ENCODE measurements at places on chromosomes 7 and 10.

GRCh38 chr10:71748671-71749191 is 24.6 kb downstream of the VSIR start:
- DNase-seq = no peak

DNA sequence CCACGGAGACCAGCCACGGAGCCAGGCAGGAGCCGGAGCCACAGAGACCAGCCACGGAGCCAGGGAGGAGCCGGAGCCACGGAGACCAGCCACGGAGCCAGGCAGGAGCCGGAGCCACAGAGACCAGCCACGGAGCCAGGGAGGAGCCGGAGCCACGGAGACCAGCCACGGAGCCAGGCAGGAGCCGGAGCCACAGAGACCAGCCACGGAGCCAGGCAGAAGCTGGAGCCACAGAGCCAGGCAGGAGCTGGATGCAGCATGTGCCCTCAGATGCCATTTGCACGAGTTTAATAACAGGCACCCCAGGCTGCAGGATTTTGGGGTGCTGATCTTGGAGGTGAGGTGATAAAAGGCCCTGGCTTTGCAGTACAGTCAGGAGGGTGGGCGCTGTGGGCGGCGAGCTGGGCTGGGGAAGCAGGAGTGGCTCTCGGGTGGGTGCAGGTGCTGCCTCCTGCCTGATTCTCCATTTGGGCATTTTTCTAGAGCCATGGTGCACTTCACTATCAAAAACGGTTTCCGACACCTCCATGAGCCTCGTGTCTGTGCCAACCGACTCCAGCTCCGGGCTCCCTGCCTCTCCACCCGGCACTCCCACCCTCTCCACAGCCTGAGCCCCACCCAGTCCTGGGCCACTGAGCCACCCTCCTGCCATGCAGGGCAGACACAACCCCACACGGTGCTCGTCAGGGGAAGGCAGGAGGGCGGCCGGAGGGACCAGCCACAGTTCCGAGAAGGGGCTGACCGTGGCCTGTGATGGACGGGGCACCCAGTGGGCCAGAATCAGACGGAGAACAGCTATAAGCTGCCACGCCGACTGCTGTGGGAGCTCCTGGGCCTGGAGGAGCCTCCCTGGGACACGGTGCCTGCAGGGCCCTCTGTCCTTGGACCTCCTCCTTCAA is 40.8 kb upstream of the NKX6-2 start:
- DNase-seq = no peak

- DNase-seq = no peak
Measured at GRCh38 chr10:16732376-16732775, 84.8 kb downstream of the RSU1 start.

- DNase-seq = peak; percentile 80
Measured at GRCh38 chr7:1458683-1459511, at the start of gene MICALL2. Gene MICALL2 (minus strand): TSS chr7:1459470. CDS start chr7:1459326, 144 bp downstream.

DNA sequence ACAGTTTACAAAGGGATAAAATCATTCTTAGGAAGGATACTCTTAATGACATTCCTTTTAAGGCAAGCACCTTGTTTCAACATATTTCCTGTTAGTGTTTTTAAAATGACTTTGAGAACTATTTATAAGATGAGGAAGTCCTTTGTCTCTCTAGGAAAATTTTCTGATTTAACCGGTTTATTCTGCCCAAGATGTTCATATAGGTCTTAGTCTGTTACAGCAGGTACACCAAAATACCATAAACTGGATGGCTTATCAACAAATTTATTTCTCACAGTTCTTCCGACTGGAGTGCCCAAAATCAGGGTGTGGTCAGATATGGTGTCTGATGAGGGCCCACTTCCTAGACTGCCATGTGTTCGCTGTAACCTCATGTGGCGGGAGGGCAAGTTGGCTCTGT is 77.9 kb downstream of the GSAP start:
- DNase-seq = no peak

- DNase-seq = peak; percentile 88
Measured at GRCh38 chr7:103660455-103661371, 214.7 kb upstream of the SLC26A5 start.

DNA sequence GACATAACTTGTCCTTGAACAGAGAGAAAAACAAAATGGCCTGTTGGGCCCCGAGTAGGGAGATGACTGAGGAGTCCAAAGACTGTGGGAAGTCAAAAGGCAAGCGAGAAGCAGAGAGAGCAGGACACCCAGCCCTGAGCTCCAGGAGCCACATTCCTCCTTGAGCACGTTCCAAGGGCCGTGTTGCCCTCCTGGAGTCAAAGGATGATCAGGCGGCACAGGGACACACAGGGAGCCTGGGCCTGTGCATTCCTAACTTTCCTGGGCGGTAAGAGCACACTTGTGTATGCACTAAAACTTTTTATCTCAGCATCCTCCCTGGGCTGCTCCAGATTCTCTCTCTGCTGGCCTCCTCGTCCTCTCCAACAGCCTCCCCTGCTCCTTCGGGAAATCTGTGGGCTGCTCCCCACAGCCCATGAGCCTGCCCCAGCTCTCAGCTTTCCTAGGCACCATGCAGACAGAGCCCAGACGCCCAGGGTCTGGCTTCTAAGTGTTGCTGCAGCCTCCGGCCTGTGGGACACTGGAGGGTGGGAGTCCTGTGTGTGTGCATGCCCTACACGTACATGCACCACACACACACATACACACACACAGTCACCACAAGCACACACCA is 281.8 kb downstream of the POU6F2 start:
- no peak for DNase-seq

GRCh38 chr7:14197280-14197679 is 207.8 kb upstream of the ETV1 start:
- DNase-seq = no peak

DNA sequence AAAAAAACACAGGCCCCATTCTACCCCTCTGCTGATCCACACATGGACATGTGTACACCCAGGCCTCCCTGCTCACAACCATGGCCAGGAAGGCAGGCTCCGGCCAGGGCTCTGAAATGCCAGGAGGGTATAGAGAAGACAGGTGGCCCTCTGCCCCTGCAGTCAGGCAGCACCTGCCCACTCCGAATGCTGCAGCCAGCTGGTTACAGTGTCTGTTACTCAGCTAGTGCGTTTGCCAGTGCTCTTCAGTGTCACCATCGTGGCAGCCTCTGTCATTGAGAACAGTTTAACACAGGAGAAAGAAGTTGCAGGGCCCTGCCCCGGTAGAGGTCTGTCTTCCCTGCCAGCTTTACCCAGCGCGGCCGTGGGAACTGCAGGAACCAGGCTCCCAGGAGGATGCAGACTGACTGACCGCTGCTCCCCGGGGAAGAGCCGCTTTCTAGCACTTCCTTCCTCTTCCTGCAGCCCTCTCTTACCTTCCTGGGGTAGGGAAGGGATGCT is 128.8 kb upstream of the FAM20C start:
- no peak for DNase-seq

DNA sequence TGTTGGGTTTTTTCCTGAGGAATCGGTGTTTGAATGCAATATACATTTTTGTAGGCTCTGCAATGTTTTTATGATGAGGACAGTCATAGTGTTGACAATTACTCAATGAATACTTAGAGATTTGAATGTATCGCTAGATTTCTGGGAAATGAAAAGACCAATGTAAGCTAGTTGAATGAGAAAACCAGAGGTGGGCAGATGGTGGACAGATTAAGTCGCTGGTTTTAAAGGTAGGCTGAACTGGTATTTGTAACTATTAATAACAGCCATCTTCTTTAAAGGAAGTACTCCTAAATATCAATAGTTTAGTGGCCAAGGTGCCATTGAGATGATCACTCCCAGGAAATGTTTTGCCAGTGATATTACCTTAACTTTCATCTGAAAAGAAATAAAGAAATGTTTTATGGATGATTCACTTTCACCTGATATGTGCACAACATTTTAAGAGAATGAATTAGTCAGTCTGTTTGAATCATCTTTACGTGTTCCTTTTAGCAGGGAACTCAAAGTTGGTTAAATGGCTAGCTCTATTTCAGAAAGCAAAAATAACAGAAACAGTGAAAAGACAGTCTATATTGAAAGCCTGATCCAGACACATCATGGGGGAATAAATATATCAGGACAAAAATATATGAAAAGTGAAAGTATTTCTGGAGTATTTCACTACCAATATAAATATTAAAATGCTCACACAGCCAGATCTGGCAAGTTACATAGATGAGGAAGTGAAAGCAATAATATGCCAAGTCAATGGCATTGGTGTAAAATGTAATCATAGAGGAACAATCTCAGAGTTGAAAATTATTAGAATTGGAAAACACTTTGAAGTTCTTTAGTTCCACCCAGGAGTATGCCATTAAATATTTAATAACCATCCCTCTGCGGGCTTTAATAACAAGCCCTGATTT is 20.7 kb downstream of the MET start:
- DNase-seq = peak; percentile 82

DNA sequence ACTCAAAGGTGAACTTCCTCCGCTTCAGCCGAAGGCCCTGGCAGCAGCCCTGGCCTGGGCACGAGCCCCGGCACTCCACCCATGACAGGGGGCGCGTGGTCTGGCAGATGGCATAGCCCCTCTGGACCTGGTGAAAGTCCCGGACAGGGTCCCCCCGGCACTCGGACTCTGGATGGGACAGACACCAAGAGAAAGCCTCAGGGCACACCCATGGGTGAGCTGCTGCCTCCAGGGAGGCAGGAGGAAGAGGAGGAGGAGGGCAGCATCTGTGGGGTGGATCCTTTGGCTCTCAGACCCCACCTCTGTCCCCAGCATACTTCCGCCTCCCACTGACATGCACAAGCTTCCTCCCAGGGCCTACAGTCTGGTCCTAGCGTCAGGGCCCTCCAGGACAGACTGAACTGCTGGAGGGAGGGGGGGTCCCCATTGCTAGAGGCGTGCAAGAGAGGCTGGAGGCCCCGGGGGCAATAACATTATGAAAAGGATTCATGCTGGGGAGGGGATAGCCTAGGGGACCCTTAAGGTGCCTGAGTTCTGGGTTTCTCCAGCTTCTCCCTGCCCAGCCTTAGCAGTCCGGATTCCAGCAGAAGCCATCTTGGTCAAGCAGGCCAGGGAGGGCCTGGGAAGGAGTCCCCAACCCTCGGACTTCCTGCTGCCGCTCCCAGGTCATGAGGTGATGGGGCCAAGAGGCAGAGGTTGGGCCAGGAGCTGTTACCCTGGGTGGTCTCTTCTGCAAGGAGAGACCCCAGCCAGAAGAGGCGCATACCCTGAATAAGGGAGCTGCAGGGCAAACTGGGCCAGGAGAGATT is 169.3 kb downstream of the LCOR start:
- no peak for DNase-seq

DNA sequence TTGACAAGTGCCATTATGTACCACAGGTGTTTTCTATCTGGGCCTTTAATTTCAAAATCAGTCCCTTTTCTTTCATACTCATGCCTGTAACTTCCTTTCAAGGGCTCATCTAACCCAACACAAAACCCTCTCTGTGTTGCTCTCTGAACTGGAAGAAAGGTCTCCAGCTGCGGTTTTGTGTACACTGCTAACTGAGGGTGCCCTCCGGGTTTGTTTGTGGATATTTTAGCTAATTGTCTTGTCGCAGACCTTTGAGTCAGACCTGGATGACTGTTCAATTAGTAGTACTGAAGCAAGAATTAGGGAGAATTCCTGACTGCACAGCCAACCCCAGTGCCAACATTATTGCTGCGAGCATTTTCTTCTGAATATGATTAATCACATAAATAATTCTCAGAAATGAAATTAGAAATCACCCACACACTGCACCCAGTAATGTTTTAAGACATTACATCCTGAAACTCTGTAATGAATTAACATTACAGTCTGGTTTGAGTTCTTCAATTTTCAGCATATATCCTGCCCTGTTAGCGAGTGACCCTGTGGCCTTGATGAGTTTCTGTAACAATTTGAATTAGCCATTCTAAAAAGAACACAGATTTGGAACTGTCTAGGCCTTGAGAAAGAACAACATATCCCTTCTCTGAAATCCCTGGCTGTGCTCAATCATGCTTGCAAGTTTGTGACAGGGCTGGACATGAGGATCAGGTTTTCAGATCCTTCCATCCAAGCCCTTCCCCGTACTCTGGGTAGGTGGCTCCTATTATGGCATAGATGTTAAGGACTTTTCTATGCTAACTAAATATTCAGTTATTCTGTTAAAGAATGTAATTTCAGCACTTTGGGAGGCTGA is 460.1 kb downstream of the PLXDC2 start:
- DNase-seq = no peak

DNA sequence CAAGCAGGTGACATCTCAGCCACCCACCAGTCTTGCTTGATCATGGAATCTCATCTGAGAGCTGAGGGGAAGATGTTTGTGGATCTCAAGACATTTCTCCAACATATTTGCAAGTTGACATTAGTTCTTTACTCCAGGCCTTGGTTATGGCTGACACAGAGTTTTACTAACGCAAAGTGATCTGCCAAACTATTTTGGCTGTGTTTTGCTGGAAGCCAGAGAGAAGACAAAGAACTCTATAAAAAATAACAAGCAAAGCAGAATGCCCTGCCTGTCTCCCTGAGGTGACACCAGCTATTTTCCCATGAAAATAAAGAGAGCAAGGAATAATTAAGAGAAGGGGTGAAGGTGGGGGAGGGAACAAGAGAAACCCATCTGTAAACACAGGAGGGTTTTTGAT is 286.4 kb downstream of the WDR11 start:
- no peak for DNase-seq

DNA sequence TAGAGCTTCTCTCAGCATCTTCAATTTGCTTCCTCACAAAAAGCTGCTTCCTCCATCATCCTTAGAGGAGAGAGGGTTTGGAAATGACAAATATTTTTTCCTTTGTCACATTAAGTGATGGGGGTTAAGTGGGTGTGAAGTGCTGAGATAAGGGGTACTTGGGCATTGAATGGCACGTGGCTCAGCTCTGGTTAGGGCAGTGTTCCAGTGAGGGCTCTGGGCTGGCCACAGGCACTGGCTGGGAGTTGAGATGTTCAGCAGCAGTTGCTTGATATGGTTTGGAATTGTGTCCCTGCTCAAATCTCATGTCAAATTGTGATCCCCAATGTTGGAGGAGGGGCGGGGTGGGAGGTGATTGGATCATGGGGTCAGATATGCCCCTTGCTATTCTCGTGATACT is 33.7 kb upstream of the CHCHD3 start:
- DNase-seq = no peak

DNA sequence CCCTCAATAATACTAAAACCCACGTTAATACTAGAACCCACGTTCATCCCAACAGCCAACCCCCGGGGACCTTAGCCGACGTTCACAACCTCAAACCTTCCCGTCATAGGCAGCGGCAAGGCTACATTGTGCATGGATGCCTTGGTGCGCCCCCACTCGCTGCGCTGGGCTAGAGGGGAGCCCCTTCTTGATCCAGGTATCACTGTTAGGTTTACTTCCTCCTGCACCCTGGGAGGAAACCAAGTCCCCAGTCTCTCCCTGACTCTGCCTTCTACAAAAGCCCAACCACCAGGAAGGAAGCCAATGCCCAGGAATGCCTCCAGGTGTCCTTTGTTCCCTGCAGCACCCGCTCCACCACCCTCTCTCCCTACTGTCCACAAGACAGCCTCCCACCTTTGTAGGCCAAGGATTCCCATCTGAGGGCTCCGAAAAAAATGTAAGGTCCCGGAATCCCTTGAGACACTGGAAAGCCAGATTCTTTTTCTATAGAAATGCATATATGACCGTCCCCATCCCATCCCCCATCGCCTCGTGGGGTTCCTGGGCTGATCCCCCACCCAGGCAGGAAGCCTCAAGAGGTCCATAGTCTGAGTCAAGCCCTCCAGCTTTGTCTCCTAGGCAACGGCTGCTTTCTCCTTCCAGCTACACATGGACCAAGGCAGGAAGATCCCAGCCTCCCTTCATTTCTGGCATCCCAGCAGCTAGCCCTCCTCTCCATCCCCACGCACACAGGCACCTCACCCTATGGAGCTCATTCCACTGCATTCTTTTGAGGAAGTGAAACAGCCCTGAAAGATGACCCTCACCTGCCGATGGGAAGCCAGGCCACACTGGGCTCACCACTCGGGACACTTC is 25.2 kb downstream of the CTBP2 start:
- no peak for DNase-seq

GRCh38 chr7:107818622-107819021 is 15.6 kb upstream of the SLC26A3 start:
- DNase-seq = no peak

- peak; percentile 92 for DNase-seq
Measured at GRCh38 chr7:116671681-116672595, at the start of gene MET. Gene MET (plus strand): TSS chr7:116672196. CDS start chr7:116699085, 26,889 bp downstream.
